ENCODE measurements at places on chromosomes 7 and 10. TPM values are rescaled to one million over a fixed set of nuclear protein-coding genes. Genes with fewer than 3 reads are reported as not detected.

The CDNF gene
- 1.2 TPM for total RNA-seq

The GPR22 gene
- total RNA-seq, result not detected

The SMO gene
- 15.5 TPM for total RNA-seq

The SLC26A3 gene
- not detected for total RNA-seq

The HMX3 gene
- not detected for total RNA-seq

The MNX1 gene
- total RNA-seq, result 3.7 TPM

The CYP26C1 gene
- total RNA-seq, result not detected

The CYP2C8 gene
- total RNA-seq, result not detected

The MOGAT3 gene
- not detected for total RNA-seq

The POLR2J3 gene
- total RNA-seq, result 35.2 TPM

The H2BK1 gene
- total RNA-seq, result not detected

The TMEM270 gene
- total RNA-seq, result not detected

The UNCX gene
- not detected for total RNA-seq

The AGMO gene
- total RNA-seq, result not detected

The MALSU1 gene
- total RNA-seq, result 306 TPM

The CLIP2 gene
- total RNA-seq, result 26.2 TPM

The ATOH7 gene
- not detected for total RNA-seq

The SVOPL gene
- total RNA-seq, result not detected

Measured in PC-3 (cell line).